Stimulated activated CD4-positive, alpha-beta T cell treated with anti-CD3 and anti-CD28 coated beads, Interleukin-4, amount 100 ng/mL, for 24 hours (primary cell): ENCODE measurements at places on chromosomes 4 and X.

DNA sequence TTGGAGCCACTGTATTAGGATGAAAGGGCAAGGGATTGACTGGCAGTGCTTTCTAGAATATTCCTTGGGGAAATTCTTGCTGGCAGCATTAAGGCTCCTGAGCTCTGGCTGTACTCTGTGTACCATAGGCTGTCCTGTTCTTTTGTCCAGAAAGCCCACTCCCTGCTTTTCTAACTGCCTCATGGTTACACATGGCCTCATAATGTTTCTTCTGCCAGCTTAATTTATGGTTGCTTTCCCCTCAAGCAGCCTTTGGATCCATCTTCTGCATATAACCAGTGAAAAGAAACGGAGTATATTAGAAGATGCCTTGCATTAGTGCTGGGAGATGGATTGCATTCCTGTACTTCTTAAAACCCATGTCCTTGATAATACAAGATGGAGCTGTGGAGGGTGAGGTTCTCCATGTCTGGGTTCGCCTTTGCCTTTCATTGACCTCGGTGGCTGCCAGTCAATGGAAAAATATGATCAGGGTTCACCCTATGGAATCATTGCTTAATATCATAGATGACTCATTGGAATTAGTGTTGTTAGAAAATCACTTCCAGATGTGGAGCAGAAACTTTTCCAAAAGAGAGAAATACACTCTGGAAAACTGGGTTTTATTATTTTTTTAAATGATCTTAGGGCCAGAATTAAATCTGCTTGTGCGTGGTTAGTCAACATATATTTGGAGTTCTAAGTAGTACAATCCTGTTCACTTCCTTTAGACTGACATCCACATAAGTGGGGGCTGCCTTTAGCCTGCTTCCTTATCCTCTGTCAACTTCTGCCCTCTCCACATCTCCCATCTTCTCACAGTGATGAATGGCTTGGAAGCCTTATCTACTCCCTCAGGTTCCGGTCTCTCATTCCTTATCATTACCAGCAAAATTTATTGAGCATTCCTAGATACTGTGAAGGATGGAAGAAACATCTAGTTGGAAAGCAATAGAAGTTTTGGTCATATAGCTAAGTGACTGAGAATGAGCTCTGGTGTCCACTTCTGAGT is 24.9 kb downstream of the DOCK11 start:
- DNase-seq = no peak

DNA sequence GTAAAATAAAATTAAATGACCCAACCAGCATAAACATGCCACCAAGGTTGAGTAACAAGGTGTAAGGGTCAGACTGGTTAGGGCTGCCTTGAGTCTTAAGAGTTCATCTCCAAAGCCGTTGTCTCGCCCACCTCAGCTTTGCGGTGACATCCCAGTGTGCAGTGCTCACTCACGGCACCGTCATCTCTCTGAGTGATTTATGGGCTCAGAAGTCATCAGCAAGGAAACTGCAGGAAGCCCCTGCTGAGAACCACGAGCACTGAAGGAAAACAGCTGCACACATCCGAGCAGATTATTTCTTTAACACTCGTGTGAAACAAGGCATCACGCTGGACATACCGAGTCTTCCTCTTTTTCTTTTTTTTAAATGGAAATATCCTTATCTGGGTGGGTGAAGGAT is 411.1 kb downstream of the TRIML1 start:
- DNase-seq = no peak

DNA sequence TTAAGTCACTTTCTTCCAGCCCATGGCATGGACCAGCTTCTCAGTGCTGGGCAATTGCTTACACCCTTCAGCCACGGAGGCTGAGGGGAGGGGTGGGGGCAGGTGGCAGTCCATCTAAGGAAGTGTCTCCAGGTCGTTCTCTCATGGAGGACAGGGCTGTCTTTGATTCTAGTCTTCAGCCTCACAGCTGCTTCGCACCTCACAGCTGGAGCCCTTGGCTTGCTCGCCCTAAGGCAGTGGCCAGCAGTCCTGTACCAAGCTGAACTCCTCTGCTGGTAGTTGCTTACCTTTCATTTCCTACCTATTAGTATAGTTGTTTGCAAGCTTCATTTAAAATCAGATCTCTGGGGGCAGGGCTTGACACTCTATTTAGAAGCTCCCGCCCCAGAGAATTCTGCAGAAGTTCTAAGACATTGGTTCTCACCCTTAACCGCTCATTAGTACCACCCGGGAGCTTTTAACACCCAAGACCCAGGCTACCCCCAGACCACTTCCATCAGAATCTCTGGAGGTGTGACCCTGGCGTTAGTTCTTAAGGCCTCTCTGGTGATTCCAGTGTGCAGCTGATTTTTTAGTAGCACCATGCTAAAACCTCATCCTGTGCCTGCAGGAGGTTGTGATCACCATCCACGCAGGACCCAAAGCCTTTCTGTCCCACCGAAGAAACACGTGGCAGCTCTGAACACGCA is 386.8 kb downstream of the UNC5C start:
- DNase-seq = no peak

GRCh38 chrX:38327775-38328081 is 419 bp upstream of the RPGR start:
- no peak for DNase-seq

DNA sequence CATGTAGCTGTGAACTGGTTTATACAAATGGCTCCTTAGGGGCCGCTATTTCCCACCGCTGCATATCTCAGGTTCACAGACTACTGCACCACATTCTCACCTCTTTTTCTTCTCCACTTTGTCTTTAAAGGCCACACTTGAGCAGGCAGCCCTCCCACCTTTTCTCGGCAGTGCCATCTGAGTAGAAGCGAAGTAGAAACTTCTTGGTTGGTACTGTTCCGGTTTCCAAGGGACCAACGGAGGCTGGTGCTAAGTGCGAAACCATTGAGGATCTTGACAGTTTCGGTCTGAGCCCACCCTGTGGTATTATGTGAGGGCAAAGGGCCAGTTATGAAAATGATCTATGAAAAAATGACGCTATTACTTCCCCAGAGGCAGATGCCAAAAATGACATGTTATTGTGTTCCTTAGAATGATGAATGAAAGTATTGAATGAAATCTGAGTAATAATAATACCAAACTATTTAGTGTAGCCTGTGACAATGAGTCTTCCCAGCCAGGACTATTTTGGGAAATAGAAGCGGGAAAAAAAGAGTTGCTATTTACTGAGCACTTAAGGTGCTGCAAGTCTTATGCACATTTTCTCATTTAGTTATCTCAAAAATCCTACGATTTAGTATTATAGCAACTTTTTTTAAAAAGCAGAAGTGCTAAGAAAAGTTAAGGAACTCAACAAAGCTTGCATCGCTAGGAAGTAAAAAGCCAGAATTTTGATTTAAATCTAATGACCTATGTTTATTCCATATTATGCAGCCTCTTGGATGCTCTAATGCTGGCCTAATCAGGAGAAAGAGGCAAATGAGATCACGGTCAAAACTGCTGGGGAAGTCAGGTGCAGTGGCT is 29.6 kb upstream of the CHRNA9 start:
- peak; percentile 74 for DNase-seq

GRCh38 chr4:858831-859451 is 33.0 kb upstream of the CPLX1 start:
- DNase-seq = no peak

GRCh38 chrX:17453788-17454187 is 78.8 kb downstream of the NHS start:
- DNase-seq = no peak

DNA sequence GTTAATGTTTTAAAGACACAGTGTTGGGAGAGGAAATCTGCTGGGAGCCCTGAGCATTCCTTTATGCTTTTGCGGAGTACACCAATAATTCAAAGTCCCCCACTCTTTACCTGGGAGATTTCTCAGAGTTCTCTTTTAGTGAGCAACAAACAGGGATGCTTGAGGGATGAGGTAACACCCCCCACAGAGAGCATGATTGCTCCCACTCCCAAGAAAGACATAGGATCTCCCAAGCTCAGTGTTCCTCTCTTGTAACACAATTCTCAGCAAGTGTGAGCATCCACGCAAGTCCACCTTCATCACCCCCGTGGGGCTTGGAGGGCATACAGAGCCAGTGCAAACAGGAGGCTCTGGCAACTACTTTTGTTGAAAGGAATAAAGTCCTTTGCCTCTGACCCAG is 36.1 kb downstream of the GSPT2 start:
- no peak for DNase-seq

- DNase-seq = no peak
Measured at GRCh38 chr4:48698029-48698971, 81.8 kb downstream of the FRYL start.

GRCh38 chr4:132504438-132504837 is 644.7 kb upstream of the PCDH10 start:
- no peak for DNase-seq
